ENCODE measurements at places on chromosomes 4 and X.
A peak's percentile ranks its signal among the peaks of the same experiment; 100 is the strongest.

DNA sequence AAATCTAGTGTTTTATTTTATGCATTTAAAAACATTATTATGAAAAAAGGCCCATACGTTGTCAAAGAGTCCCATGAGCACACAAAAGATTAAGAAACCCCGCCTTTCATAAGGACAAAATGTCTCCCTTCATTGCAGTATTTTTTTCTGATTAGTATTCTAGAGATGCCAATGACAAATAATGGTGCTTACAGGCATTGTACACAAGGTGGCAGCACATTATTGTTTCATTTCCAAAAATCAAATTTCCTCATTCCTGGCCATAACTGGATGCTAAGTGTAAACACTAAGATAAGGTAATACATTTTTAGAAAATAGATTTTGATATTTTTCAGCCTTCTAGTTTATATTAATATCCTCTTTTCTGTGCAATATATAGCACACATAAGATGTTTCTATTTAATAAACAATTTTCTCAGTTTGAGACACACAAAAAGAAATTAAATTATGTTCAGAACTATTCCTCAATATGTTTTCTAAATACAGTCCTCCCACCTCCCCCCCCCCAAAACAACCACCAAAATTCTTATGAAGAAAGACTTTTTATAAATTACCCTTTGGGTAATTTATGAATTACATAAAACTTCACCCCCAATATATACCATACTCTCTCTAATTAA, 47.7 kb downstream of the TIGD2 start:
- DNase-seq, result peak; percentile 33

- peak; percentile 55 for DNase-seq
Observed at GRCh38 chrX:135521405-135522131, 1.1 kb downstream of the INTS6L start.

DNA sequence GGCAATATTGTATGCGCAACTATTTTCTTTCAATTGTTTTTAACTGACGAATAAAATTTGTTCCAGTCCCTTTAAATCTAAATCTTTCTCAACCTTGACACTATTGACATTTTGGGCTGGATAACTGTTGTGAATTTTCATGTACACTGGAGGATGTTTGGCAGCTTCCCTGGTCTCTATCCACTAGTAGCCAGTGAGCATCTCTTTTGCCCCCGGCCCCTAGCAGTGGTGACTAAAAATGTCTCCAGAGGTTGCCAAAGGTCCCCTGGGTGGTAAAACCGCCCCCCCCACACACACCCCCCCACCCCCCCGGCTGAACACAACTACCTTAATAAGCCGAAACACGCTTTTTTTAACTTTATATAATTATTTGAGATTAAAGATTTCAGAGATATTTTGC, 514 bp downstream of the FANCB start:
- no peak for DNase-seq

GRCh38 chr4:184451726-184452125, 22.6 kb downstream of the IRF2 start:
- no peak for DNase-seq

DNA sequence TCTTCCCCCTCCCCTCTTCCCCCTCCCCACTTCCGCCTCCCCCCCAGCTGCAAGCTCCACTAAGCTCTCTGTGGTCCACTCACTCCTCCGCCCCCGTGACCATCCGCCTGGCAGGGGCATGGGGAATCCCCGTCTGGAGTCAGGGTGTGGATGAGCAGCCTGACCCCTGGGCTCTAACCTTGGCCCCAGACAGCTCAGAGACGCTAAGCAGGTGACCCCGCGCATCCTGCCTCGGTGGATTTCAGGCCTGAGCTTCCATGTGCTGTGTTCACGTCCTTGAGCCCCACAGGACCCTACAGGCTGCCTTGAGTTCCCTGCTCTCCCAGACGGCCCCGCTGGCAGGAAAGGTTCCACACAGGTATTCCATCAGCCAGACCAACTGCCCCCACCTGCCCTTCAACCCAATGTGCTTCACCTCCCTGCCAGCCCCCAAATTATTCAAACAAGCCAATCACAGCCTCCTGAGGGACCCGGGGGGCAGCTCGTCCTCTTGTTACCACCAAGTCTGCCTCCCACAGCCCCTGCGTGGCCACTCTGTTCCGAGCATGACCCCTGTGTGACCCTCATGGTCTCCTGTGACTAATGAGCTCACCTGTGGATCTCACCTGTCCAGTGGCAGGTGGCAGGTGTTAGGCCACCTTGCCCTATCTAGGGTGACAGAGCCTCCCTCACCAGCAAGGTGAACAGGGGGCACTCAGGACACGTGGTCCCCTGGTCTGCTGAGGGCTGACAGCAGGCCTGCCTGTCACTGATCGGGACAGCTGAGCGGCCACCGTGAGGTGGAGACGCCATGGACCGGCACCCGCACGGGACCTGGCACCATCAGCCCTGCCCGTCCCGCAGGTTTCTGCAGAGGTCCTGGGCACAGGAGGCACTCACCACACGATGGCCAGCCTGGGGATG, 73.2 kb upstream of the MXD4 start:
- DNase-seq, result no peak

GRCh38 chrX:153530411-153531129, 13.1 kb downstream of the ATP2B3 start:
- no peak for DNase-seq

GRCh38 chrX:101668143-101668542, 8.5 kb upstream of the ARMCX2 start:
- no peak for DNase-seq

- no peak for DNase-seq
Observed at GRCh38 chr4:15649914-15650545, 5.1 kb downstream of the FBXL5 start.

GRCh38 chr4:171714791-171715454, 98.3 kb upstream of the GALNTL6 start:
- DNase-seq, result no peak

DNA sequence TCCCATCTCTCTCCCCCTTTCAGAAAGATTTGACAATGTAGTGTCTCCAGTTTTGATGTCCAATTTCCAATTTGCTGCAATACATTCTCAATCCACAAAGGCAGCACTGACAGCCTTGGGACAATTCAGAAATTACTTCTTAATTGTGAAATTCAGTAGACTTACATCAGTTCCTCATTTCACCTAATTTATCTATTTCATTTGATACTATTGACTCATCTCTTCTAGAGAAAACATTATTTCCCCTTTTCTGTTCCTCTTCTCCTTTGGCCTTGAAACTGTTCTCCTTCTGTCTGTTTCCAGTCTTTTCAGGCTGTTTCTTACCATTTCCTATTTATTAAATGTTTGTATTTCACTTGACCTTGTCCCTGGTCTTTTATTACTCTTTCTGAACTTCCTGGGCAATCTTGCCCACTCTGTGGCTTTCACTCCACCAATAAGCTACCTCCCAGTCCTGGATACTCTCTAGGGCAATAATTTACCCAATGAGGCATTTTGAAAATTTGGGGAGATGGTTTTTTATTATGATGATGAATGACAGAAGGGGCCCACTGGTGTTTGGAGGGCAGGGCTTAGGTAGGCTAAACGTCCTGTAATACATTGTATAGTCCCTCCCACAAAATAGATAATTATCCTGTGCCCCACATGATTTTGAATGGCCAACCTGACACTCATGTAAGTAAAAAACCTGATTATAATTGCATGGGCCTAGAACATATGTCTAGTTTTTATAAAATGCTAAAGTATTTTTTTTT, 498.0 kb upstream of the BOD1L1 start:
- no peak for DNase-seq

GRCh38 chr4:83196921-83197320, 82.4 kb upstream of the PLAC8 start:
- no peak for DNase-seq

DNA sequence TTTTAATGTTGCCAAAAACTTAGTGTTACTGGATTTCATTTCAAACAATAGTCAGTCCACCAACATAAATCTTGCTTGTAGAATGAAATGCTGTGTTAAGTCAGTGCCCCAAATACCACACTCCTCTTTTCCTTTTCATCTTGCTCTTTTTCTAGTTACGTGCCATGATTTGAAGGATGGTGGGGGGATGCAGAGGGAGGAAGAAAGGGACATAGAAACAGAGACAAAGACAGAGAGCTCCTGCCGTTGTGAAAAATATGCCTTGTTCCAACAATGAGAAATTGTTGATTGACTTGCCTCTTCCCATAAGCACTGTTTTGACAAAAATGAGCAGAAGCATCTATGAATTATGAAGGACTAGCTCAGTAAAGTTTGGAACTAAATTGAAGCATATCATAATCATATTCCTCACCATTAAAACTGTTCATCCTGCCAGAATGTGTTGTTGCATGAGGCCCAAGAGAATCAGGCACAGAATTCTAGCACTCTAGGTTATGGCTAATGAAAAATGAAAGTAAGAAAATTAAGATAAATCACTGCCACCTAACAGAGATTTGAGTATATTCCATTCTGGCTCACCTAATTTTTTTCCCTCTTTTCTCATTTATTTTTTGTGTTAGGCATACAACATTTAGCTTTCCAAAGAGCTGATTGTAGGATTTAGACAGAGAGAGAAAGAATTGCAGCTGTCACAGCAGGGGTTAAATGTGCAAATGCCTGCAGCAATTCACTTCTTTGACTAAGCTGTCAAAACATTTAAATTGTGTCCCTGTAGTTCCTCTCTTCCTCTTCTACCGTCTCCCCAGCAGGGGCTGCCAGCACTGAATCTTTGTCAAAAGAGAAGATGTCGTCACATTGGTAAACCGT, 111.6 kb upstream of the PTPN13 start:
- no peak for DNase-seq

DNA sequence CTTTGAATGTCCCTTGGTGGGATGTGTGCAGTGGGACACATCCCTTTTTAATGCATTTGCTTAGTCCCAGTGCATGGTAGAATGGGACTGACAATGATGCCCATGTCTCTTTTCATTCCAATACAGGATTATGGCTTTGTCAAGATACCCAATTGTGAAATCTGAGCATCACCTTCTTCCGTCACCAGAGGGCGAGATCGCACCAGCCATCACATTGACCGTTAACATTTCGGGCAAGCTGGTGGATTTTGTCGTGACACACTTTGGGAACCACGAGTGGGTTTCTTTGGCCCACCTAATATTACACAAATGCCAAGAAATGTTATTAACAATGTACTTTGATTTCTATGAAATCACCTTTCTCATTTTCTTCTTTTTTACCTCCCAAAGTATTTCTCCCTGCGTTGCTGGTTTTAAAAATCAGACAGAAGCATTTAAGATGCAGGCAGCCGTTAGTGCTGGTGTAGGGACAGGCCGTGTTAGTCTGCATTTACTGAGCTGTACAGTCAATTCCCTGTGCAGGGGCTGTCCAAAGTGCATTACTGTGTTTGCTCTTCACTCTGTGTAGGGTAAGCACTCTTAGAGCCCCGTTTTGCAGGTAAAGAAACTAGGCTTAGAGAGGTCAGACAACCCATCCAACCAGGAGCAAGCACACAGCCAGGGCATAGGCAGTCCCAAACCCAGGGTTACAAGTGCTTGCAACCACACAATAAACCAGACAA, 46.5 kb downstream of the CWH43 start:
- DNase-seq, result peak; percentile 2

DNA sequence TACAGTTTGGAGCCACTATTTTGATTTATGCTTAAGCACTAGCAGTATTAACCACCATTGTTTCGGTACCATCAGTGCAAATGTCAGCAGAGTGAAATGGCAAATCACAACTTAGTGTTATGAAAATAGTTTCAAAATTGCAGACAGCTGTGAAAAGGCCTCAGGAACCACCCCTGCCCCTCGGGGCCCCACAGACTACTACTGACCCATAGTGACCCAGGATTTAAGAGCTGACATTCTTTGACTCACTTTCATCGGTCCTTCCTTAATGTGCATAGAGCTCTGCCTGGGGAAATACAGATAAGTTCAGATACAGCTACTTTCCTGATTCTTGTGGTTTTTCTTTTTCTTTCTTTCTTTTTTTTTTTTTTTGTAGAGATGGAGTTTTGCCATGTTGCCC, 3.3 kb upstream of the BBS7 start:
- no peak for DNase-seq

DNA sequence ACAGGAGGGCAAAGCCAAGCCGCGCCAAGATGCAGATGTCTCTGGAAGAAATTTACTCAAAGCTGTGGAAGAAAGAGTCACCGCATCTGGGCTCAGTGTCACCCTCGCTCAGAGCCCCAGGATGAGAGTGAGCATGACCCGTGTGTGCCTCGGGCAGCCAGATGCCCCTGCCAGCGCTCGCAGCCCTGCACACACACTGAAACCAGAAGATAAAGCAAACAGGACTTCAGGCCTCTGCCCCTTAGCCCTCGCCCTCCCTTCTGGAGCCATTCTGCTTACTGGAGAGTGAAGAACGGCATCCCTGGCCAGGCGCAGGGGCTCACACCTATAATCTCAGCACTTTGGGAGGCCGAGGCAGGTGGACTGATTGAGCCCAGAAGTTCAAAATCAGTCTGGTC, 103.0 kb downstream of the IRF2 start:
- no peak for DNase-seq

GRCh38 chr4:67550451-67550850, 5.1 kb upstream of the CENPC start:
- DNase-seq, result no peak

DNA sequence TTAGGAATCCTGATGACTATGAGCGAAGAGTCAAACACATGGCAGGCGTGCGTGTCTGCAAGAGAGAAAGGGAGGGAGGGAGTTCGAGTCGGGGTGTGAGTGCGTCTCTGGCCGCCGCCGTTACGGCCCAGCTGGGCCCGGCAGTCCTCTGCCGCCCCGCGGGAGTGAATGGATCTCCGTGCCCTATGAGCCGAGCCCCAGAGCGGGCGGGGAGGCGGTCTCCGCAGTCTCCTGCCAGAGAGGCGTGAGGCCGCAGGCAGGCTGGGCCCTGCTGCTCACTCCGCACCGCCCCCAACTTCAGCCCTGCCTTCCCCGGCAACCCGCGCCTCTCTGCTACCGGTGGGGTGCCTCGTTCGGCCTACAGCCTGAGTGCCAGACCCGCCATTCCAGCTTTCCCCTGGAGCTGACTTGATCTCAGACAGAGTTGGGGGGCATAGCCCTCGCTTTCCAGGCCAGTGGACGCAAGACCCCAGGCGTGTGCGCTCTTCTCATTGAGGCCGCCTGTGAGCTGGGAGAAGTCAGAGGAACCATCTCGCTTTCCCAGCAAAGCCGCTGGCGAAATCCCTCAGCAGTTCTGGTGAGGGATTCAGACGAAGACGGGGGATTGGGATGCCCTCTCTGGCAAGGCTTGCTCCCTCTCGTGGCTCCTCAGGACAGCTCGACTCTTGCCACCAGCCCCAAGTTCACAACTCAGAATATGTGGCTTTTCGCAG, 1.4 kb downstream of the SLC16A2 start:
- DNase-seq, result no peak

GRCh38 chrX:70234355-70234754, at the start of gene AWAT1:
TSS of gene AWAT1 (plus strand) at chrX:70234655. CDS start at chrX:70234696, 41 bp downstream.
- DNase-seq, result no peak

GRCh38 chr4:5399790-5400421, 308.5 kb downstream of the EVC2 start:
- DNase-seq, result no peak

- DNase-seq, result no peak
Observed at GRCh38 chrX:34866646-34867045, 76.0 kb upstream of the FAM47B start.
